ENCODE measurements at places on chromosomes 11 and 22.
A peak's percentile ranks its signal among the peaks of the same experiment; 100 is the strongest.

DNA sequence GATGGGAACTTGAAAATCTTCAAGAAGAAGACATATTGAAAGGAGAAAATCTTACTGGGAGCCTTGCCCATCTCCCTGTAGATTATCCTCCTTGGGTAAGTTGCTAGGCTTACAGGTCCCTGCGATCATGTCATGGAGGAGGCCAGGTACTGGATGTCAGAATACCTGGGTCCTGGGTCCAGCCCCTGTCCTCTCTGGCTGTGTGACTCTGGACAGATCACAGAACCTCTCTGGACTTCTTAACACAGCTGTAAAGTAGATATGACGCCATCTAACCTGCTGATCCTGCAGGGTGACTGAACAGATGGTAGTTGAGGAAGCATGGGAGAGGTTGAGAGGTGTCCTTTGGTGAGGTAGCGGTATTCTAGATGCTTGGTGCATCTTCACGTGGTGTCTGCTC lies 4.1 kb downstream of the TSKU start:
- DNase-seq: no peak

GRCh38 chr22:31870890-31871289 lies 73.4 kb upstream of the YWHAH start:
- DNase-seq: no peak

DNA sequence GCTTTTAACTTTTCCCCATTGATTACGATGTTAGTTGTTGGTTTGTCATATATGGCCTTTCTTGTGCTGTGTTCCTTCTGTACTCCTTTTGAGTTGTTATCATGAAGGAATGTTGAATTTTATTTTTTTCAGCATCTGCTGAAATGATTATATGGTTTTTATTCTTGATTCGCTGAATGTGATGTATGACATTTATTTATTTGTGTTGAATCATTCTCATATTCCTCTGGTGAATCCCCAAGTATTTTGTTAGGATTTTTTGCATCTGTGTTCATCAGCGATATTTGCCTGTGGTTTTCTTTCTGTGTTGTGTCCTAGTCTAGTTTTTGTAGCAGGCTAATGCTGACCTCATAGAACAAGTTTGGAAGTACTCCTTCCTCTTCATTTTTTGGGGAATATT lies 78.2 kb downstream of the GGT1 start:
- no peak for DNase-seq

GRCh38 chr11:69094915-69095290 lies 46.2 kb downstream of the TPCN2 start:
- no peak for DNase-seq

DNA sequence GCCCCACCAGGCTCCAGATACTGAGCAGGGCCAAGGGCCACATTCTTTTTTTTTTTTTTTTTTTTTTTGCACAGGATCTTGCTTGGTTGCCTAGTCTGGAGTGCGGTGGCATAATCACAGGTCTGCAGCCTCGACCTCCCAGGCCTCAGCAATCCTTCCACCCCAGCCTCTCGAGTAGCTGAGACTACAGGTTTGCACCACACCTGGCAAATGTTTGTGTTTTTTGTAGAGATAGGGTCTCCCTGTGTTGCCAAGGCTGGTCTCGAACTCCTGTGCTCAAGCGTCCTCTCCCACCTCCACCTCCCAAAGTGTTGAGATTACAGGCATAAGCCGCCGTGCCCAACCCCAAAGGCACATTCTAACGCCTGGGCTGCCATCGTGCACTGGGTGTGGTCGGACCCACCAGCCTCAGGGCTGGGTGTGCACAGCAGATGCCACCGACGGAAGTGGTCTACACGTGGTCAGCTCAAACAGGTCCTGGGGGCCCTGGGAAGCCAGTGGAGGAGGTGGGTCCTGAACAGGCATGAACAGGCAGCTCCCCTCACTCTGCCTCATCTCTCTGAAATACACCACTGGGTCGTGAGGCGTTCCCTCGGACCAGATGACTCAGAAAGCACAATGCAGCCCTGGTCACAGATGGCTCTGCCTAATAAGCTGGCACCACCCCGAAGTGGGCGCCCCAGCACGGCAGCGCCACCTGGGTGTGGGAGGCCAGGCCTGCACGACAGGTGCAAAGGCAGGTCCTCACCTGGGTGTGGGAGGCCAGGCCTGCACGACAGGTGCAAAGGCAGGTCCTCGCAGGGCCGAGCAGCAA lies 5.1 kb upstream of the B4GALNT4 start:
- DNase-seq: peak; percentile 35

DNA sequence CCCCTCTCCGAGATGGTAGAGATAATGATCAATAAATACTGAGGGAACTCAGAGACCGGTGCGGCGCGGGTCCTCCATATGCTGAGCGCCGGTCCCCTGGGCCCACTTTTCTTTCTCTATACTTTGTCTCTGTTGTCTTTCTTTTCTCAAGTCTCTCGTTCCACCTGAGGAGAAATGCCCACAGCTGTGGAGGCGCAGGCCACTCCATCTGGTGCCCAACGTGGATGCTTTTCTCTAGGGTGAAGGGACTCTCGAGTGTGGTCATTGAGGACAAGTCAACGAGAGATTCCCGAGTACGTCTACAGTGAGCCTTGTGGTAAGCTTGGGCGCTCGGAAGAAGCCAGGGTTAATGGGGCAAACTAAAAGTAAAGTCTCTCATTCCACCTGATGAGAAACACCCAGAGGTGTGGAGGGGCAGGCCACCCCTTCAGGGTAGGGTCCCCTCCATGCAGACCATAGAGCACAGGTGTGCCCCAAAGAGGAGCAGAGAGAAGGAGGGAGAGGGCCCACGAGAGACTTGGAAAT lies 43.2 kb downstream of the IGLL1 start:
- no peak for DNase-seq
